Activated CD8-positive, alpha-beta memory T cell treated with anti-CD3 and anti-CD28 coated beads for 4 hours (primary cell): ENCODE measurements at places on chromosomes 2 and 18.

DNA sequence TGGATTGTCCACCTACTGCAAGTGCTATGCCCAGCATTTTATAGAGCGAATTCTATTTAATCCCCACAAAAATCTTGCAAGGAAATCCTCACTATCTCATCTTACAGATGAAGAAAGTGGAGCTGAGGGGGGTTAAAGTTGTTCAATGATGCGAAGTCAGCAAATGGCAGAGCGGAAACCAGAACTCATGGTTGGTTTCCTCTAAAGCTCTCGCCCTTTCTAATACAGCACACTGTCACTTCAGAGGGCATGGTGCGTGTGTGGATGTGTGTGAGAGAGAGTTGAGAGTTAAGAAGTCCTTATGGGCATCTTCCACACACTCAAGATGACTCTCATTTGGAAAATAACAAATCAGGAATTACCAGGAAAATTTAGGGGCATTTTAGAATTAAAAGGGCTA lies 78.4 kb downstream of the TGFA start:
- no peak for DNase-seq

- DNase-seq: no peak
Measured at GRCh38 chr2:105786231-105787230, 41.8 kb downstream of the NCK2 start.

DNA sequence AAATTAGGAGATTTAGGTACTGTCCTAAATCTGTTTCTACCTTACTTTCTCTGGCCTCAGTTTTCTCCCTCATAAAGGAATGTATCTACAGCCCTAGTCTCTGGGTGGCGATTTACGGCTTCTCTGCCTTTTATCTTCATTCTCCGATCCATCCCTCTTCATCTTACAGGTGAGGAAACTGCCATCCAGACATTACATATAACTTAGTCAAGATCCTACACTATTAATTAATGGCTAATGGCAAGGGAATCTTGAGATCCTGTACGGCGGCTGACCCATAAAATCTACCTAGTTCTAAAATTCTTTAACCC lies 386 bp upstream of the YIPF4 start:
- no peak for DNase-seq

DNA sequence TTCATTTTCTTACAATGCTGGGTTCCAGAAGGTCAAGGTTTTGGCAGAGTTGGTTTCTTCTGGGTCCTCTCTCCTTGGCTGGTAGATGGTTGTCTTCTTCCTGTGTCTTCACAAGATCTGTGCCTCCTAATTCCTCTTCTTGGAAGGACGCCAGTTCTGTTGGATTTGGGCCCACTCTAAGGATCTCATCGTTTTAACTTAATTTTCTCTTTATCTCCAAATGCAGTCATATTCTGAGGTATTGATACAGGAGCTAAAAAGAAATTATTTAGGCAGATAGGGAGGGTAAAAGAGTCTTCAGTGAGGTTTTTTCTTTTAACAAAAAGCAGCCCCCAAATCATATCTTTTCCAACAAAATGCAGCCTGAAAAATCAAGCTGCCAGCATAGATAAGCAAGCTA lies 998.4 kb downstream of the SOCS6 start:
- no peak for DNase-seq

DNA sequence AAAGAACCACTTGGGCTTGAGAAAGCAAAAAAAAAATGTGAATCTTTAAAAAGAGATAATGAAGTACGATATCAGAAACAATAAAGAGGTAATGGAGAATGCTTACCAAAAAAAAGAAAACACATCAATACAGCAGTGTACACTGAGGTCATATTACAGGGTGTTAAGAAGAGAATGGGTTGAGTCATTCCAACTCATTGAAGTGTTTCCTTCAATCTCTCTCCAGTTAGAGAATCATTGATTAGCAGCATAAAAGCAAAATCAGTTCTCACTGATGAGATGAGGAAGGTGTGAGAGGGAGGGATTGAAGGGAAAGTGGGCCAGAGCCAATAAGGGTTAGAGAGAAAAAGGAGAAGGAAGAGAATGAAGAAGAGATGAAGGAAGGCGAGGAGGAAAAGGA lies 43.9 kb upstream of the SGPP2 start:
- no peak for DNase-seq

- DNase-seq: no peak
Measured at GRCh38 chr2:159736048-159736447, 23.7 kb downstream of the MARCHF7 start.

GRCh38 chr18:47285456-47285855 lies 34.0 kb upstream of the SKOR2 start:
- no peak for DNase-seq

GRCh38 chr2:112162956-112163355 lies 24.8 kb downstream of the FBLN7 start:
- DNase-seq: no peak

GRCh38 chr2:2796207-2796606 lies 465.1 kb upstream of the MYT1L start:
- DNase-seq: no peak

DNA sequence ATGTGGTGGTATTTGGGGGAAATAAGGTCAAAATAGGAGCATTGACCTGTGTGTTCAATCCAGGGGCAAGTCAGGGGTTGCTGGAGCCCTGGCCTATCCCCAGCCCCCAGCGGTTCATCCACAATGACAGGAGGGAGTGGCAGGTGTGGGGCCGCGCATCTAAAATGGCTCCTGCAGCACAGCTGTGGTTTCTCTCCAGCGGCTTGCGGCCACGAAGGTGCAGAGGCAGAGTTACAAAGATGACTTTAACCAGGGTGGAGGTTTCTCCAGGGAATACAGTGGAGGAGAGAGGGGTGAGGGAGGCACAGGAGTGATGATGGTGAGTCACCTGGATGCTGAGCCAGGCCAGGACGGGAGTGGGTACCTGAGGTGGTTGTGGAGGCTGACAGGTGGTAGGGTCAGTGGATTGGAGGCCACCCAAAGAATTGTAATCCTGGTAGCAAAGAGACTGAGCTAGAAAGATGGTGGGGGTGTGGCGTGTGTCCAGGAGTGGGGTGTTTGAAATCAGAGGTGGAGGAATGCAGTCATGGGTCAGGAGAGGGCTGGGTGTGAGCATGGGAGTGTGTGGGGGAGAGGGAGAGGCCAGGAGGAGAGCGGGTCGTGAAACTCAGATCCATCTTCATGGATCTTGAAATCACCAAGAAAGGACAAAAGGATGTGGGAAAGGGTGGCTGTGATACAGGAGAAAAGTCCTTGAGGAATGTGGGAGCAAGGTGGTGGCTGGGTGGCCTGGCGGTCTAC lies 83.2 kb downstream of the CTIF start:
- no peak for DNase-seq

- no peak for DNase-seq
Measured at GRCh38 chr2:42029639-42030199, 18.1 kb upstream of the PKDCC start.

- DNase-seq: no peak
Measured at GRCh38 chr2:142870526-142870925, 6.9 kb upstream of the KYNU start.

- no peak for DNase-seq
Measured at GRCh38 chr18:48348739-48349138, 60.4 kb downstream of the ZBTB7C start.

- DNase-seq: no peak
Measured at GRCh38 chr18:43917520-43917919, 640.2 kb upstream of the SYT4 start.

- no peak for DNase-seq
Measured at GRCh38 chr2:71951718-71952404, 195.8 kb downstream of the CYP26B1 start.

- DNase-seq: no peak
Measured at GRCh38 chr2:138060301-138060635, 96.0 kb downstream of the HNMT start.

DNA sequence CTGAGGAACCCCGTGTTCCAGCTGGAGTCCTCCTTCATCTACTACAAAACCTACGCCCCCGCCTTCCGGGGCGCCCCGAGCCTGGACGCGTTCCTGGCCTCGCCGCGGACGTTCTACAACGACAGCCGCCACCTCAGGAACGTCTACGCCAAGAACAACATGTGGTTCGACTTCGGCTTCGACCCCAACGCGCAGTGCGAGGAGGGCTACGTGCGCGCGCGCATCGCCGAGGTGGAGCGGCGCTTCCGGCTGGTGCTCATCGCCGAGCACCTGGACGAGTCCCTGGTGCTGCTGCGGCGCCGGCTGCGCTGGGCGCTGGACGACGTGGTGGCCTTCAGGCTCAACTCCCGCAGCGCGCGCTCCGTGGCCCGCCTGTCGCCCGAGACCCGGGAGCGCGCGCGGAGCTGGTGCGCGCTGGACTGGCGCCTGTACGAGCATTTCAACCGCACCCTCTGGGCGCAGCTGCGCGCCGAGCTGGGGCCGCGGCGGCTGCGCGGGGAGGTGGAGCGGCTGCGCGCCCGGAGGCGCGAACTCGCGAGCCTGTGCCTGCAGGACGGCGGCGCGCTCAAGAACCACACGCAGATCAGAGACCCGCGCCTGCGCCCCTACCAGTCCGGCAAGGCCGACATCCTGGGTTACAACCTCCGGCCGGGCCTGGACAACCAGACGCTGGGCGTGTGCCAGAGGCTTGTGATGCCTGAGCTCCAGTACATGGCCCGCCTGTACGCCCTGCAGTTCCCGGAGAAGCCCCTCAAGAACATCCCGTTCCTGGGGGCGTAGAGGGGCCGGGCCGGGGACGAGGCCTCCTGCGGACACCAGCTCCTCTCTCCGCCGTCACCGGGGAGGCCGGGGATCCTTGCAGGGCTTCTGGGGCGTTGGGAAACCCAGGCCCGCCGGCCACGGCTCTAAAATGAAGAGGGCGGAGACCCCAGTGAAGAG lies 5.3 kb upstream of the NEU4 start:
- DNase-seq: no peak

DNA sequence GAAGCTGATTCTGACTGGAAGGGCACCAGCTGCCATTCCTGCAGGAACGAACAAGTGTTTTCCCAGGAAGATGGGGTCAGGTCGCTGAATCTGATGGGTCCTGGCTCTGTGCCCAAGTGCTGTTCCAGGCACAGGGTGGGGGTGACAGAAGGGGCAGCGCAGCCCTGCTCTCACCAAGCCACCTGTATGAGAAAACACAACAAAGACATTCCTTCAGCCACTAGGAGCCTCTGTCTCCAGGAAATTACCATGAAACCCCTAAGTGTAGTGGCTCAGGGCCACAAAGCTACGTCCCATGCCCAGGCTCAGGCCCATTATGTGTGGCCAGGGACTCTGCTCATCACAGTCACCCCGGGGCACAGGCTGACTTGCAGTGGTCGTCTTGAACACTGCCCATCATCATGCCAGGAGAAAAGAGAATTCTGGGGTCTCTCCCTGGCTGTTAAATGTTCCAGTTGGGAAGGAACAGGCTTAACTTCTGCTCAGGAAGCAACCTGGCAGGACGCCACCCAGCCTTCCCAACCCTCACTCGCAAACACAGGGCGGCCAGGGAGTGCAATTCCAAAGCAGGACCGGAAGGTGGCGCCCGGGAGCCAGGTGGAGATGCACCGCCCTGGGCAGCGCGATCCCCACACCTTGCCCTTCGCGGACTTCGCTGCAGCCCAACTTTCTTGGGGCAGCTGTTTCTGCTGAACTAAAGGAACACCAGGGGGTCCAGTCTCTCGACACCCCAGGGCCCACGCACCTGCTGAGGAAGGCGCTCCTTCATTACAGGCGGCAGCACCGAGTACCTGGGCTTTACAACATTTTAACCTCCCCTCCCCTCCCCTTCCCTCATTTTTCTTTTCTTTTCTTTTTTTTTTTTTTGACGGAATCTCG lies 11.0 kb upstream of the SFTPB start:
- peak; percentile 49 for DNase-seq

DNA sequence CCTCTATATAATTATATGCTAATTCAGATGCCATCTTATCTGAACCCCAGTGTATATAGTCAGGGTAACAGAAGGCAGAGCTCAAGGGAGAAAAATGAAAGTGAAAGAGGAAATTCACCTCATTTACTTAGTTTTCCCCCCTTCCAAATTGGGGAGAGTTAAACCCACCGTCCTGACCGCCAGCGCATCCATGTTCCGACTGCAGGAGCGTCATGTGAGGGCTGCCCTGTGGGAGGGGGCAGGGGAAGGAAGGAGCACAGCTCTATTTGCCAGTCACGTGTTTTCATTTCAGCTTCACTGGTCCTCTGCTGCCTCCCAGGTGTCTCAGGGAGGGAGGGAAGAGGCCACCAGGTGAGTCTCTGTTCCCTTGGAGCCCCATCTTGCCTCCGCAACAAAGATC lies 13.2 kb downstream of the CNNM4 start:
- peak; percentile 32 for DNase-seq

DNA sequence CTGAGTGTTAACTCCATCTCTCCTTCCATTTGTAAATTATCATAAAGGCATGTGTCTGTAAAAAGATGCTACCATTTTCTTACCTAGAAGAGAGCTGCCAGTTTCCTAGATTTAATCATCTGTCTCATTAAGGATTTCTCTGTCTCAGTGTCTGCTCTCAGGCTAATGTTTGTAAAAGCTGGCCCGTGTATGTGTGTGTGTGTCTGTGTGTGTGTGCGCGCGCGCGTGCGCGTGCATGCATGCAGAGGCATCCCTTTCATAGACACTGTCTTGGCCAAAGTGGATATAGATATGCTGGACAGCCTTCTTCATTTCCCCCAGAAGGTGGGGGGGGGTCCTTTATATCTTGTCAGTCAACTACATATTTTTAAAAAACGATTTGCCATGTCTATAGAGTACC lies 18.9 kb downstream of the MGAT5 start:
- DNase-seq: no peak

DNA sequence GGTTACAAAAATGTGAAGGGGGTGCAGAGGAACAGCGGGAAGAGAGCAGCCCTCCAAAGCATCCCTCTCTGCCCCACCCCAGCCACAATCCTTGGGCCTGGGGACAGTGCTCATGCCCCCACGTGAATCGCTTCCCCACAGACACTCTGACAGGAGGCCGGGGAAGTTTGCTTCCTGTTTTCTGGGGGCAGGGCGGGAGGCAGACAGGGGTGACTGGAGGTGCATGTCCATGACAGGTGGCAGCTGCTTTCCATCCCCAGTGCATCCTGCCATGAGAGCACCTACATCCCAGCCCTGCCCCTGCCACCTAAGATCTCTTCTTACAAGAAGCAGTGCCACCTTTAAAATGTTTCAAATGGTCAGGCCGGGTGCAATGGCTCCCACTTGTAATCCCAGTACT lies 47.2 kb upstream of the UBE2F start:
- DNase-seq: no peak

DNA sequence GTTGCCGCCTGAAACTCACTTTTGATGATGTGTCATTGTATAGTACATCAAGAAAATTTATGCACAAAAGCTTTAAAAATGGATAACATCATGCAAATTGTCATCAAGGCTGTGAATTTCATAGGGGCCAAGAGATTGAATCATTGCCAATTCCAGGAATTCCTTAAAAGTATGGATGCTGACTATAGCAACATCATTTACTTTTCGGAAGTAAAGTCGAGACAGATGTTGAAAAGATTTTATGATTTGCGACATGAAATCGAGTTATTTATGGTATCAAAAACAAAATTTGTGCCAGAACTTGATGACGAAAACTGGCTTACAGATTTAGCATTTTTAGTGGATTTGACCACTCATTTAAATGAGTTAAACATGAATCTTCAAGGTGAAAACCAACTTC lies 56.3 kb downstream of the ASB1 start:
- DNase-seq: no peak

- DNase-seq: no peak
Measured at GRCh38 chr2:167607211-167607610, 640.2 kb downstream of the STK39 start.

- DNase-seq: no peak
Measured at GRCh38 chr2:101190747-101191516, 39.8 kb upstream of the TBC1D8 start.
